ENCODE measurements at places on chromosomes 5 and 9.

DNA sequence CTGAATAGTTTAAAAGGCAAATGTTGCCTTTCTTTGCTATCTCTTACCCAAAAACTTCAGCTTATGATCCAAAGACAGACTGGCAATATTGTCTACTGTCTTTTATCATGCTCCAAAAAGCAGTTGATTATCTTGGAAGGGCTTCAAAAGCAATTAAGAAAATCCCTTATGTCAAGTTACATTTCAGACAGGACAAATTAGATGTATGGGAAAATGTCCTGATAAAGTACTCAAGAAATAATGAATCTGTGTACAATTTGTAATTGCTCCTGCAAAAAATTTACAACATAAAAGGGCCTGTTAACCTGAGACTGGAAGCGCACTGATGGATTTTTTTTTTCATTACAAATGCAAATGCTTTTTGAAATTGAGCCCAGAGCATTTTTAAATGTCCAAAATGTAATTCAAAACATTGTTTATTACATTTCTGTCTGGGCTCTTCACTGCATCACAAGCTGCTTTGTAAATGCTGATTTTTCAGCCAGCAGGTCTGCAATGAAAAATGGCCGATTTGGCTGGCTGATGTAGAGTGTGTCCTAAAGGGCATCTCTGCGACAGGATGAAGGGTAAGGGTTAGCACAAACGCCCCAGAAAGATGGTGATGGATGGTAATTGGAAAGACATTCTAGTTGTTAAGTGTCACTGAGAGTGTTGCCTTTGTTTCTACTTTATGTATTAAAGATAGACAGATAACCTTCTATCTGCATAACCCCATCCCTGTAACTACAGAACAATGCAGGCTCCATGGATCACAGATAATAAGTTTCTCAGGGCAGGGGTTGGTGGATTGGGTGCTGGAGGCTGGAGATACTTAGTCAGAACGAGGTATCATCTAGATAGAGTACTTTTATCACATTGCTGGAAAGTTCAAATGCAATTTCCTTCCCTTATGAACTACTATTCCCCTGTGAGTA is 27.0 kb downstream of the MAT2B start:
- peak; percentile 7 for DNase-seq

DNA sequence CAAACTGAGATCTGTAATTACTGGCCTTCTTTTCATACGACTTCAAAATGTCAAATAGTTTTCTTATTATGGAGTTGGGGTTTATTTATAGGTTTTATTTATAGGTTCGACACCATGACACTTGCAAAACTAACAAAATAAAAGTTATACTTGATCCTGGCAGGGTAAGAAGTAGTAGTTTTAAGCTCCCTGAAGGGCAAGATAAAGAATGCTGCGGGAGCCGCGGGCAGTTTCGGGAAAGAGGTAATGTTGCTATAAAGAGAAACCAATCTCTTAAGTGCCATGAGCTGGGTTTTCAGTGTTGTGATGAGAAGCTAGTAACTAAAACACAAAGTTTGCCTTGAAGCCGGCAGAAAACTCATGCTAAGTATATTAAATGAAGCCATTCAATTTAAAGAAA is 24.8 kb downstream of the PTPN3 start:
- DNase-seq = no peak

DNA sequence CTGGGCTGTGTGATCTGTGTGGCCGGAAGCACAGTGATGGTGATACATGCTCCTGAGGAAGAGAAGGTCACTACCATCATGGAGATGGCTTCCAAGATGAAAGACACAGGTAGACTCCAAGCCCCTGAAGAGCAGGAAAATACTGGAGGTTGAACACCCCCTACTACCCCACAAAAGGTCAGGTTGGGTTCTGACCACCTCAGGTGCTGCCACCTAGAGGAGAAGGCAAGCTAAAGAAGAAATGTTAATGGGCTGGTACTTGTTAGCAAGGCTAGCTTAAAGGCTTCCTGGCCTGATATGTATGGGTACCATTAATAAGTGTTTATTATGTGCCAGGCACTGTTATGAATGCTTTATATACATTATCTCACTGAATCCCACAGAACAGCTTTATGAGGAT is 11.7 kb downstream of the NIPAL4 start:
- no peak for DNase-seq

DNA sequence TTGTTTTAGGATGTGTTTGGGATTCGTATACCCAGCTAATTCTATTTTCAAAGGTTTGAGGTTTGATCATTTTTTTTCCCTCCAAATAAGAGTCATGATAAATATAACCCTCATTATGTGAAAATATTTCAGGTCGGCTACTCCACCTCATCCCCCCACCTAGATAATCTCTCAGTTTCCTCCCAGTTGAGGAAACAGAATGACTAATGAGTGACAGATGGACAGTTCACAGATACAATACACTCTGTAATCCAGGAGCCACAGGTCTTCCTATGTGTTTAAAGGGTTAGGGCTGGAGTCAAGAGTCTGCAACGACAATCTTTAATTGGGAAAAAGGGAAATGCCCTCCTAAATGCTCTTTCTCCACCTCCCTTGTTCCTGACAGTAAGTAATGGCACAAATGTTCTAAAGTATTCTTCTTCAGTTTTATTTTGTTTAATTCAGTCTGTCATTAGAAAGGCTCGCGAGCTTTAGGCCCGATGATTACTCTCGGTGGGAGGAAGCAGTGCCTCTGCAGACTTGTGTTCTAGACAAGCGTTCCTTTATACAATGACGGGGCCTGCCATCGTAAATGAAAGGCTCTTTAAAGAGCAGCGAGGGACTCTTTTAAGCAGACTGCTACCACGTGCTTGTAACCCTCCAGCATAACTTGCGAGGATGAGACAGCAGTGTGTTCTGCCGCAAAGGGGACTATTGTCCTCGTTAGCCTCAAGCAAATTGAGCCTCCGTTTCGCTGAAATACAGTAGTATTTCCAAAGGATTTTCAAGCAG is 69.0 kb downstream of the MEF2C start:
- DNase-seq = no peak

GRCh38 chr5:133460172-133460758 is 152.1 kb downstream of the FSTL4 start:
- DNase-seq = no peak

GRCh38 chr5:91212714-91213092 is 170.4 kb downstream of the ARRDC3 start:
- no peak for DNase-seq

GRCh38 chr5:134864707-134865106 is 9.5 kb upstream of the TXNDC15 start:
- no peak for DNase-seq

DNA sequence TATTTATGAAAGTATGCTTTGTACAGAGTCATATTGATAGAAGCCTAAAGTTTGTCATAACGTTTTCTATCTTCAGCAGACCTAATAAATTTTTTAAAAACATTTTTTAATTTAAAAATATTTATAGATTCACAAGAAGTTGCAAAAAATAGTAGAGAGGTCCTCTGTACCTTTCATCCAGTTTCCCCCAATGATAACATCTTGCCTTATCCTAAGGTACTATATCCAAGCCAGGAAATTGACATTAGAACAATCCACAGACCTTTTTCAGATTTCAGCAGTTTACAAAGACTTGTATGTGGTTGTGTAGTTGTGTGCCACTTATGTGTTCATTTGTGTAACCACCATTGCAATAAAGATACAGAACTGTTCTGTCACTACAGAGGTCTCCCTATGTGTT is 88.5 kb downstream of the SLC12A2 start:
- no peak for DNase-seq

DNA sequence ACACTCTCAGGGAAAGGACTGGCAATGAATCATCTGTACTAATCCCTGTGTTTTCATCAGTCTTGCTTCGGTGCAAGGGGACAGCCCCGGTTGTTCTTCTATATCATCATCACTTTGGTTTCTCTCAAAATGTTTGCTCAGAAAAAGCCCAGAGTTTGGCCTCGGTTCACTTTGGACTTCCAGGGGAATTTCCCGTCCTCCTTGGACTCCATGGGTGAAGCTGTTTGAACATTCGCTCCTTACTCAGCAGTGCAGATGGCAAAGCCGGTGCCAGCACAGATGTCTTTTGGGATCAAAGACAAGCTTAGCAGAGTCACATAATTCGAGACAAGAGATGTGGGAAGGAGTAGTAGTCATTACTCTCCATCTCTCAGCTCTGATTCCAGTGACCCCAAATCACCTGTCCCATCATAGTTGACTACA is 69.8 kb upstream of the TNFSF8 start:
- DNase-seq = no peak

- DNase-seq = no peak
Measured at GRCh38 chr9:75238311-75238976, 150.1 kb downstream of the OSTF1 start.

GRCh38 chr5:14464096-14464495 is 117.5 kb upstream of the OTULINL start:
- no peak for DNase-seq

DNA sequence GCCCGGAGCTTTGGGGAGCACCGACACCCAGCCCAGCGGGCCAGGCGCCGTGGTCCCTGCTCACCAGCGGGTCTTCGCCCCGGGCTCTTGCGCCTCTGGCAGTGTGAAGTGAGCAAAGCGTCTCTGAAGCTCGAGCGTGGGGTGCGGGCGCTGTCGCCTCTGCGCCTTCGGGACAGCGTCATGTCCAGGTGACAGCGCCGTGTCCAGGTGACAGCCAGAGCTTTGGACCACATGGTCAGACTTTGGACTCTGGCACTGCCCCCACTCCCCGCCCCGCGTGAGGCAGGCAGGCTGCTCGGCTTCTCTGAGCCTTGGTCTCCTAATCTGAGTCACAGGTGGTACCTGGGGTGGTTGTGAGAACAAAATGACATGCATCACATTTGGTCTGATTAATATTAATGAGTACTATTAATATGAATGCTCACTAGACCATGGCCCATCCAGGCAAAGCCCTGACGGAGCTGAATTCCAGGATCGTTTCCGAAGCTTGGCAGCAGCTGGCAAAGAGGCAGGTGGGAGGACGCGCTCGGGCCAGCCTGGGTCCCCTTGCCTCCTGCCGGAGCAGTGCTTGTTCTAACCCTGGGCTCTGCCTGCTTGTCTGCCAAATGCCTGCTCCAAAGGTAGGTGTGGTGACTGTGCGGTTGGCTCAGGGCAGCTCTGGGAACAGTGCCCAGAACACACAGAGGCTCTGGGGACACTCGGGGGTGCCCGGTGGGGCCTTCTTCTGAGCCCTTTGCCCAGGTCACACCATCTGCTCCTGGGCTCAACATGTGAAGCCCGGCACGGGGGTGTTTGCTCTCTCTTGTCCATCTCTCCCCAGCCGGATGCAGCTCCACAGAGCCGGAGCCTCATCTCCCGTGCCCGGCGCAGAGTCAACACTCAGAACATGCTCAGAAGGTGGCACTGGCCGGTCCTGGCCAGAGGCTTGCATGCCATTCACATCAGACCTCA is 157.1 kb downstream of the OLFM1 start:
- DNase-seq = no peak

- DNase-seq = no peak
Measured at GRCh38 chr5:118577621-118578020, 410.7 kb downstream of the DTWD2 start.

DNA sequence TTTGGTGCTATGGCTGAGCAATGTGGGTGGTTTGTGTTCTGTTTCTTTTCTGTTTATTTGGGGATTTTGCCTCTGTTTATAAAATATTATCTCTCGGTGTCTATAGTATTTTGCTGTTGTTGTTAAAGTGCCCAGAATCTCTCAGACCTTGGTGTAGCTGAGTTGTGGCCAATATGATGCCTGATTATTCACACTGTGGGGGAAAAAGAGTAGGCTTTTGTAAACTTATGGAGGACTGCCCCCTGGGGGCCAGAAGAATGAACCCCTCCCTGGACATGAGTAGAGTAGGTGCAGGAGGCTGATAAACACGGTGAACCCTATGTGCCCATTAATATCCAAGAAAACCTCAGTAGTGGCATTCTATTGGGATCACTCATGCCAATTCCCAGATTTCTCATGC is 49.0 kb upstream of the DPYSL3 start:
- peak; percentile 16 for DNase-seq

GRCh38 chr5:145984072-145984471 is 47.7 kb downstream of the SH3RF2 start:
- DNase-seq = no peak

DNA sequence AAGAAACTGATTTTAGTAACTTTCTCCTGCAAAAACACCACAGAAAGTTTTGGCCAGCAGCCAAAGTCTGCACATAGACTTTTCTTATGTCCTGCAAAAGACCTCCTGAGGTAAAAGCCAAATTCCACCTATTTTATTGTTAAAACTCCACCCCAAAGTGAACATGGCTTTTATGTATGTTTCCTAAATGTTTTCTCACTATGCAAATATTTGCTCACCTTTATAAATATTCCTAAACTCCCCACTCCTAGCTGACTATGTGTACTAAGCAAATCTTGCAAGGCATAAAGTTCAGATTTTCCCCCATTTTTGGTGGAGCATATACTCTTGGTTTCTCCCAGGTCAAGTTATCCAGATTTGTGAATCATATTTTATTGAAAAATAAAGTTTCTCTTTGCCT is 446.2 kb downstream of the DNAH5 start:
- DNase-seq = no peak

- no peak for DNase-seq
Measured at GRCh38 chr5:123089914-123090660, 1.0 kb downstream of the PRDM6 start.

- peak; percentile 23 for DNase-seq
Measured at GRCh38 chr9:94681508-94681907, 42.2 kb upstream of the FBP1 start.

- no peak for DNase-seq
Measured at GRCh38 chr9:35619800-35620158, 1.6 kb upstream of the CD72 start.

- no peak for DNase-seq
Measured at GRCh38 chr5:146878476-146879172, at the start of gene PPP2R2B. PPP2R2B (minus strand) TSS chr5:146878757.

DNA sequence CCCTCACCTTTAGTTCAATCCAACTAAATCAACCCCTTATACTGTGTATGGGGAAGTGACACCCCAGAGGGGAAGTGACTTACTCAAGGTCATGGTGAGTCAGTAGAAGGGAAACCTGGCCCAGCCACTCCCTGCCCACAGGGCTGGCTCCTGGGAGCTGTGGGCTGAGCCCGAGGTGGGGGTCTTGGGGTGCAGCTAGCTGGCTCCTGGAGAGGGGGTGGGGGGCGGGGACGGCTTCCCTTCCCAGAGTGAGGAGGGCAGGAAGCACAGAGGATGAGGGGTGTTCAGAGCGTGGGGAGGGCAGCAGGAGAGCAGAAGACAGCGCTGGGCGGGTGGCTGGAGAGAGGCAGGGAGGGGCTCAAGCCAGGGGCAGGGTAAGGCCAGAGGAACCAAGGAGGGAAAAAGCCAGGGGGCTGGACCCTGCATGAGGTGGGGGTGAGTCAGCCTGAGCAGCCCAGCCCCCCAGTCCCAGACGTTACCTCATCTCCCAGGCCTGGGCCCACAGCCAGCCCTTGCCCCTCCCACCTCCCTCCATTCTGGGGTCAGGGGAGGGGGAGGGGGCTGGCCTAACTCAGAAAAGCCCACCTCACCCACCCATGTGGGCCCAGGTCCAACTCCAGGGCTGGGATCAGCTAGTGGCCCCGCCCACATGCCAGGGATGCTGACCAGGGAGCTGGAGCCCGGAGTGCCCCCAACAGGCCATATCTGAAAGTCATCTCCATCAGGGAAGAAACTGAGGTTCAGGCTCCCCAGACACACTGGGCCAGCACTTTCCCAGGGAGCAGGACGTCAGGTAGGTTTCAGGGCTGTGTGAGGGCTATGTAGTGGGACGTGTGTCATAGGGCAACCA is 2.8 kb downstream of the PDLIM7 start:
- DNase-seq = no peak

All from NCI-H2081 treated with DMSO at 0.1 percent for 48 hours (cell line).